ENCODE measurements at places on chromosomes 16 and 17.

DNA sequence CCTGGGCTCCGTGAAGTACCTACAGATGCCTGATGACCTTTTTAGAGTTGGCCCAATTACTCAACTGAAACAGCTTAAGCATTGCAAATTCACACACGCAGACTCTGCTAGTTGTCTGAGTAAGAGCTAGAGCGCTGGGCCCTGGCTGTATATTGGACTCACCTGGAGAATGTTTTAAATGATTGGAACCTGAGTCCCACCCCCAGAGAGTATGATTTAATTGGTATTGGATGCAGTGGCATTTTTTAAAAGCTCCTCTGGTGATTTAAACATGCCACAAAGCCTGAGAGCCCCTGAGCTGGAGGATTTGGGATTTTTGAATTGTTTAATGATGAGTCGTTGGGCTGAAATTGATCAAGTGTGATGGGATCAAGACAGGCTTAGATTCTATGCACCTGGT lies 143.9 kb upstream of the SDK2 start:
- no peak for DNase-seq

GRCh38 chr16:2981899-2982250 lies 1.6 kb upstream of the PKMYT1 start:
- no peak for DNase-seq

DNA sequence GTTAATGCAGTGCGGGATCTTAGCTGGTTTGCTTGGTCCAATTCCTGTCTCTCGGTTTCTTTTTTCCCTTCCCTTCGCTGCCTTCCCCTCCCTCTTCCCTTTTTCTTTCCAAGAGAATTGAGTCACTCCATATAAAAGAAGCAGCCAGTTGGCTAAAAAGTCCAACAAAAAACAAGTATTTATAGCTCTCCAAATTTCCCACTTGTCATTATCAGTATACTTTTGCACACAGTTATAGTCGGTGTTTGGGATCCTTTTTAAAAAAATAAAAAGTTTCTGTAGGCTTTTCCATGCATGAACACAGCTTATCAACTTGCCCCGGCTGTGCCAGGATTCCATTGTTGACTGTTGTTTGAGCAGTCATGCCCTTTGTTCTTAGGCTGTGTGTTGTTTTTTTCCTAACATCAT lies 24.9 kb downstream of the HMOX2 start:
- DNase-seq, result no peak

GRCh38 chr17:27756467-27757371 lies 43.6 kb downstream of the NOS2 start:
- DNase-seq, result peak; percentile 18

DNA sequence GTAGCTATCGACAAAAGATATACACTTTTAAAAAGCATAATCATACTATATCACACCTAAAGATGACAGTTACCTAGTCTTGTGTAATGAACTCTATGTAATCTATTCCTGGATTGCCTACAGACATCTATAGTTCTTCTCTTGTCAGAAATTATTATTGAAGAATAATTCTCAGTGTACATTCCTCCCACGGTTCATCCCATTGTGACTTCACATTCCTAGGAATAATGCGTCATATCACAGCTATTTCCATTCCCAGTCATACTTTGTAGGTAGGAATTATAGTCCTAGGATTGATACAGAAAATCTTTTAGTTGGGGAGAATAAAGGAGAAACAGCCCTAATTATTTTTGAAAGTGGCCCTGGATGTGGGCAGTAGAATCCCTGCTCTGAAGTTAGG lies 44.0 kb upstream of the ABCC11 start:
- DNase-seq, result no peak
